ENCODE measurements at places on chromosomes 6 and 20. TPM values are rescaled to one million over a fixed set of nuclear protein-coding genes. Genes with fewer than 3 reads are reported as not detected.
A peak's percentile ranks its signal among the peaks of the same experiment; 100 is the strongest.

Gene C6orf52
- total RNA-seq, result 0.69 TPM

DNA sequence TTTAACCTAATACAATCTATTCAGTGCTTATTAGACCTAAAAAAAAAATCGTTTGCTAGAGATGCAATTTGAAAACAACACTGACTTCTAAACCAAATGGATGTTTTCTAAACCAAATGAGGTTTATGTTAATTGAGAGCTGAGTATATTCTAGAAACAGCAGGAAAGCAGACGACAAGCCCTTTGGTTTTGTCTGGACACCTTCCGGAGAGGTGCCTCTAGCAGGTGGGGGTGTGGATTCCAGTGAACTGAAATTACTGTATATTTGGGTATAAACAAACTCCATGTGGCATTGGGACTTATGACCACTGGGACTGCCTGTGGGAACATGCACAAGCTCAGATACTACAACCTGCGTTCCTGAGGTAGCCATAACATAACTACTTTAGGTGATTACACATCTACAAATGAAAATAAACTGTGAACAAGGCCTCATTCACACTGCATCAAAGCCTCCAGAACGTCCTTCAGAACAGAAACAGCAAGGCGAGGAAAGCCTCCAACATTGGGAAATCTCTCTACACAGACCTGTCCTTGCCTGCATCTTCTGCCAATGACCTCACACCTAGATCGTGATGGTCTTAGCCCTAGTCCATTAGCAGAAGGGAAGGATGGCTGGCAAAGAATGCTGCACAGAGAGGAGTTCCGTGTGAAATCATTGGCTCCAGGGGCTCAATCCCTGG is 206.8 kb upstream of the FOXQ1 start:
- no peak for DNase-seq

DNA sequence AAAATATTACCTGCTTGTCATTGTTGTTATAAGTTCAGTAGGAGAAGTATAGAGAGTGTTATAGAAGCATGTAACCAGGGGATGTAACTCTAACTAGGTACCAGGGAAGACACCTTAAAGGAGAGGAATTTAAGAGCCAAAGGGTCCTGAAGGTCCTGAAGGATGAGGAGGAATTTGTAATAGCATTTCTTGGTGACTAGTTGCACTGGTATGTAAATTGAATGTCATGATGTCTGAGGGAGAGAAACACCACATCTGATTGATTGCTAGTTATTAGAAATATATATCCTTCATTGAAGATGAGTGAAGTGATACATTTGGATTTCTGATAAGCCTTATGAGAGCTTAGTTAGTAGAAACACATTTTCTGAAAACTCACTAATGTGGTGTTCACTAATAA is 643.8 kb downstream of the RFPL4B start:
- no peak for DNase-seq

DNA sequence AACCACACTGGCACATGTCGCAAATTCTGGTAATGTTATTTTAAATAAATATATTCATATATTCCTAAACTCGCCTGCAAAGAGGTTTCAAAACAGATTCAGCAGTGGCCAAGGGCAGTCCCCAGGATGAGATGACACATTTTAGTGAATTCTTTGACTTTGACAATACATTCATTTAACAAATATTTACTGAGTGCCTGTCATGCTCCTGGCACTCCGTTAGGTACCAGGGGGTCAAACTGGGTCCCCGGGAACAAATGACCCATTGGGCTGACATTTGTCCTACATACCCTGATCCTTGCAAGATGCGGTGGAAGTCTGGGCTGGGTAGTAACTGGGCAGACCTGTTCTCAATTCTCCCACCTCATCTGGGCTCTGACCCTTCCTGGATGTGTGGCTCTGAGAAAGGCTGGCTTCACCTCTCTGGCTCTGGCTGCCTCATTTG is 74.9 kb downstream of the FYN start:
- no peak for DNase-seq

DNA sequence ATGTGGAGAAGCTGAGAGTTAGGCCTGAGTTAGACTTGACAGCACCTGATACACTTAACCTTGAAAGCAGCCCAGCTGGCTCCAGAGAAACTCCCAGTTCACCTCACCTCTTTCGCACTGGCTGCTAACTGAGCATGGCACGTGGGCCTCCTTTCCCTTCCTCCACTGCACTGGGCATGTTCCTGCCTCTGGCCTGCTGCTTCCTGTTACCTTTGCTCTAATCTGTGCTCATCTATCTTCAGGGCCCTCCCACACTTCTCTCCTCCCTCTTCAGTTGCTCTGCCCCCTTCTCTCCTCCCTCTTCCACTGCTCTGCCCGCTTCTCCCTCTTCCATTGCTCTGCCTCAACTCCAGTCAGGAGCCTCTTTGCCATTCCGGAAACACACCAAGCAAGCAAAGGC is 13.7 kb upstream of the UBE2V1 start:
- DNase-seq, result peak; percentile 84

DNA sequence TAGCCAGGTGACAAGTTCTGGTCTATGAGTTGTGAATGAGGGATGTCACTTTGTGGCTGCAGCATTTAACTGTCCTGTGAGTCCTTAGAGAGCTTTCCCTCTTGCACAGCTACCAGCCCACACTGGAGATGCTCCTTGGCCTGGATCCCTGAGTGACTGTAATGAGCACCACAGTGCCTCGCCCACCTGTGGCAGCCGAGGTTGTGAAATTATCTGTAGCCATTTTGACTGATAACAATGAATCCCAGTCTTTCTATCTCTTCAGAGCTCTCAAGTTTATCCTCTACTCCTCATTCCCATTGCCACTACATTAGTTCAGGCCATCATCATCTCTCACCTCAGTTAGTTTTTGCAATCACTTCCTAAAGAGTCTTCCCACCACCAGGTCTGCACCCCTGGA is 41.3 kb upstream of the BEND3 start:
- DNase-seq, result no peak

DNA sequence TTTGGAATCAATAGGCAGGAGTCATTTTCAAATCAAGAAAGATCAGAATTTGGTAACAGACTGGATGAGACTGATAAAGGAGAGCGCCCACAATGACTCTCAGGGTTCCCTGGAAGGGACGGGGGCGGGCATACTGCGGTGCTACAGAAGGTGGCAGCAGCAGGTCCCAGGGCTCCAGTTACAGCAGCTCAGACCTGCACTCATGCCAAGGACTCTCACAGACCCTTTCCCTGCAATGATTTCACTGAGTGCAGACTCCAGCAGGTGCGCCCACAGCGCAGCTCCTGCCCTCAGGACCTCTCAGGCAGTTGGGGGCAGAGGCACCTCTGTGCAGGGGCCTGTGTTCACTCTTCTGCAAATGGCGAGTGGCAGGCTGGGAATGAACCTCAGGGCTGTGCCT is 359.8 kb downstream of the ZFAND3 start:
- no peak for DNase-seq
